ENCODE measurements at places on chromosomes 5 and 9. TPM values are rescaled to one million over a fixed set of nuclear protein-coding genes. Genes with fewer than 3 reads are reported as not detected.

IL31RA gene
- 2.9 TPM for polyA plus RNA-seq

GRCh38 chr5:73605223-73606087 lies 20.5 kb upstream of the ARHGEF28 start:
- DNase-seq: peak; percentile 82

DNA sequence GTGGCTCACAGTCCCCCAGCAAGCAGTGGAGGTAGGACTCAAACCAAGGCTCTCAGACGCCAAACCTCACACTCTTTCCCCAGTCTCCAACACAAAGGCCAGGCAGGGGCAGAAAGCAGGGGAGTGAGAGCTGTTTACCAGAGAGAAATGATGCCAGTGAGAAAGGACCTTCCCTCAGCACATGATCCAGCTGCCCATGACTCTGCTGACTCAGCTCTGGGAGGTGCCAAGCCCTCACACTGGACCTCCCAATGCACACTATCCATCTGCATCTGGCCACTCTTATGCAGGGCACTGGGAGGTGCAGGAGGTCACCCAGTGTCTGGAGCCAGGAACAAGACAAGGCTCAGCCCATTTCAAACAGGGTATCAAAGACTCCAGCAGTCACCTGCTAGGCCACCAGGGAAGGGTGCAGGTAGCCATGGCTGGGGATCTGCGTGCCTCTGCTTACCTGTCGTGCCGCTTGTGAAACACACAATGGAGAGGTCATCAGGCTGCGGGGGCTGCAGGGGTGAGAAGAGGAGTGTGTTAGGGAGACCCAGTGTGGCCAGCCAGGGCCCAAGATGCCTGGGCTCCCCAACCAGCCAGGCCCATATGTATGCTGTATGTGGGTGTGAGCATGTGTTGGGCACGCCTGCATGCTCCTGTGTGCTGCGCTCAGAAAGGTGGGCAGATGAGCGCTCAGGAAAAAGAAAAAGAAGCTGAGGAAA lies 26.3 kb downstream of the ACSL6 start:
- DNase-seq: no peak

- no peak for DNase-seq
These were observed 561.2 kb upstream of the SEMA6A start for GRCh38 chr5:117135851-117136250.

SYNPO gene
- polyA plus RNA-seq: 2.6 TPM

DNA sequence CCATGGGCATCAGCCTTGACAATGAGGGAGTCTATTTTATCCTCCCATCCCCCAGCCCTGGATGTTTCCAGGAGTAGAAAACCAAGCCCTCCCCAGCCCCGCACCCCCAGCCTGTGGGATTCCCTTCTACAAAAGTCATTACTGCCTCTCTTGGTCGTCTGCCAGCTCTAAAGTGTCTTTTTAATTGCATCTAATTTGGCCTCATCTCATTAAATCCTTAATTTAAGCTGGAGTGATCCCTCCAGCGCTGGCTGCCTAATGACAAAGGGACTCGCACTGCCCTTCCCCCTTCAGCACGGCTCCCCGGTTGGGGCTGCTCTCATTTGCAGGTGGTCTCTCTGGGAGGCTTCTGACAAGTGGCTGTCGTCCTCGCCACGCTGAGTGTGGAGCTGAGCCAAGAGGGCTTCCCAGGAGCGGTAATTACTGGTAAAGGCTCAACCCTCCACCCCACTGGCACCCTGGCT lies 107.9 kb upstream of the ALDH1B1 start:
- no peak for DNase-seq

Data from mammary epithelial cell (primary cell).